NCI-H1694 (cell line): ENCODE measurements at places on chromosomes 2 and 18.

GRCh38 chr18:7786569-7786968, 219.5 kb downstream of the PTPRM start:
- DNase-seq = no peak

DNA sequence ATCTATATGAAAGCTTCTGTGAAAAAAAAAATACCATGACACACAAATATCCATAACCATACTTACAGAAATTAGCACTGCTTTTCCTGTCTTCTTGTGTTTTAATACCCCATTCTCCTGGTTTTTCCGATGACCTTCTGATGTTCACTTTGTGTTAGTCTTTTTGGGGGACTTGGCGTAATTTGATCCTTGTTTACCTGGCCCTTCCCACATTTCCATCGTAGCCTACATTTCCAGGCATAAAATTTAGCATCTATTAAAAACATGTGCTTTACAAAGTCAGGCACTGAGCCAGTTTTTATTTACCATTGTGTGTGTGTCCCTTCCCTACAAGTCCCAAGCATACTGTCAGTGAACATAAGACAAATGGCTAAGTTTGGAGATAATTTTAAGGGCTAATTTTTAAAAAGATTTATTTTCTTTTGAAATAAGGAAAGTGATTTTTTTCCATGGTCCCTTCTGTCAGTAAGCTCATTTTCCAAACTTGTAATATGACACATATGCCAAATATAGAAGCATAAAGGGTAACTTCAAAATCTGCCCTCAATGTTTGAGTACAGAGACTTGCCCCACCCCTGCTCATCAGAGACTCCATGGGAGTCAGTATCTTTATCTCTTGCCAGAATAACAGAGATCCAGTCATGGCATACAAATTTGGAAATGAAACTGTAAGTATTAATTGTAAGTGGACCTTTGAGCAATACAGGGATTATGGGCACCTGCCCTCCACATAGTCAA, 27.3 kb downstream of the SESTD1 start:
- no peak for DNase-seq

DNA sequence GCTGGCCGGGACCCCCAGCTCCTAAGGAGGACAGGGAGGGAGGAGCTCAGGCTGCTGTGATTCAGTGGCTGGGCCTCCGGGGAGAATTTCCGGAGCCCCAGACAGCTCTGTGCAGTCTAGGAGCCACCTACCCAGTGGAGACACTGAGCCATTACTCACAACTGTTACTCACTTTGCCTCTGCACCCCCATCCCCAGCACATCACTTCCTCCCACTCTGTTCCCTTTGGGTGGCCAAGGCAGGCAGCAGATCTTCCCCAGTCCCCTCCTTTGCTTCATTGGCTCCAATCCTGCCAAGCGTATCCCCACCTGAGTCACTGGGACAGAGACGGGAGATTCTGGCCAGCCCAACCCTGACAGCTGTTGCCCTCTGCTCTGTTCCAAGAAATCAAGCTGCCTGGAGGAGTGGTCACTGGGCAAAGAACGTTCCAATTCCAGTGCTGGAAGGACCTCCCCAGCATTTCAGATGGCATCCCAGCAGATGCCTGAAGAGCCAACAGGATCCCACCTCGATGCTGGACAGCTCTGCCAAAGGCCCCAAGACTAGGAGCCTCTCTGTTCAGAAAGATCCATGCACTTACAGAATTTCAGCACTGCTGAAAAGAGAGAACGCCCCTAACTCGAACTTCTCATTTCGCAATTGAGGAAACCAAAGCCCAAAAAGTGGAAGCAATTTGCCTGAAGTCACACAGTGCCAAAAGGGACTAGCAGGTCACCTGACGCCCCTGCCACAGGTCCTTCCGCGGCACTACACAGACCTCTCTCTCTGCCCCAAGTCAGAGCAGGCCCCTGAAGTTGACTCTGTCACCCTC, 68.3 kb downstream of the TNS1 start:
- DNase-seq = no peak

DNA sequence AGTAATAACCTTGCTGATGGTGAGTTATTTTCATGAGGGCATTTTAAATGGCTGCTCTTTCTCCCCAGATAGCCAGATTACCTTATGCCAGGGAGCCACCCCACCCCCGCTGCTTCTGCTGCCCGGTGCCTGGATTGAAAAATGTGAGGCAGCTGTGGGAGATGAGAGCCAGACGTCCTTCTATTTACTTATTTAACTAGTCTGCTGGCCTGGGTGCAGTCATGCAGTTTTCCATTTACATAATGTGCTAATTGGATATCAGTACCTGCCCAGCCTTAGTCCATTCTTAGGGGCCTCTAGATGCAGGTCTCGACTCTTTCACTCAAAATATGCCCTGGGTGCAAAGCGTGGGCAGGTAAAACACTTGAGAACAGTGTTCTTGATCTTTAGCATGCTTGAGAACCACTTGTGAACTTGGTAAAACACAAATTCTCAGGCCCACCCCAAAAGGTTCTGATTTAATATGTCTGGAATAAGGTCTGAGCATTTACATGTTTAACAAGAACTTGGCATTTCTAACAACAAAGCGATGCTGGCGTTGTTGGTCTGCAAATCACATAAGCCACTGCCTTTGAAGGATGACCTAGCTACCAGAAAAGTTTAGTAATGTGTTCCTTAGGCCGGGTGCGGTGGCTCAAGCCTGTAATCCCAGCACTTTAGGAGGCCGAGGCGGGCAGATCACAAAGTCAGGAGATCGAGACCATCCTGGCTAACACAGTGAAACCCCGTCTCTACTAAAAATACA, 154.3 kb downstream of the NRP2 start:
- no peak for DNase-seq

- no peak for DNase-seq
Measured at GRCh38 chr2:231807020-231807419, 20.8 kb downstream of the COPS7B start.

DNA sequence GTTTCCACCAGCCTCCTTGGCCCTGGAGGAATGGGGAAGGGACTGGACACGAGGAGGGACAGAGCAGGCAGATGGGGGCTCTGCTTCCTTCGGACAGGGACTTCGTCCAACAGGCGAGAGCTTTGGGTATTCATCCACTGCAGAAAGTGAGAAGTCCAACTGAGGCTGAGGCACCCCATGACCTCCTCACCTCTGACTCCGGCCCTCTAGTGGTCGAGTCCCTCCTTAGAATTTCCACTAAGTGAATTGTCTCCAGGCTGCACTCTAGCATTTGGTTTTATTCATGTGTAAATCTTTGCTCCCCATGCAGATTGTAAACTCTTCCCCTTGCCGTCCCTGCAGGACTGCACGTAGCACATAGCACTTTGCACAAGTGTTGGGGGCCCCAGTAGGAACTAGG, 75.6 kb downstream of the TMEM247 start:
- DNase-seq = no peak

DNA sequence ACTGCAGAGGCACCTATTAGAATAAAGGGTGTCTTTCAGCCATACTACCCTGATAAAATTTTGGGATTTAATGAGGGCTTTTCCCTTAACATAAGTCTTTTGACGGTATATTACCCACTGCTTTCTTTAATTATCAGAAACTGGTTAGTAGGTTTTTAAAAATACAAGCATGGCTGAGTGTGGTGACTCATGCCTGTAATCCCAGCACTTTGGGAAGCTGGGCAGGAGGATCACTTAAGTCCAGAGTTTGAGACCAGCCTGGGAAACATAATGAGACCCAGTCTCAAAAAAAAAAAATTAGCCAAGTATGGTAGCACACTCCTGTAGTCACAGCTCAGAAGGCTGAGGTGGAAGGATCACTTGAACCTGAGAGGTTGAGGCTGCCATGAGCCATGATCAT, 16.1 kb downstream of the CPSF3 start:
- DNase-seq = no peak

GRCh38 chr2:226362980-226363379, 436.6 kb downstream of the IRS1 start:
- DNase-seq = no peak

GRCh38 chr2:64487256-64488049, 33.5 kb downstream of the LGALSL start:
- no peak for DNase-seq

DNA sequence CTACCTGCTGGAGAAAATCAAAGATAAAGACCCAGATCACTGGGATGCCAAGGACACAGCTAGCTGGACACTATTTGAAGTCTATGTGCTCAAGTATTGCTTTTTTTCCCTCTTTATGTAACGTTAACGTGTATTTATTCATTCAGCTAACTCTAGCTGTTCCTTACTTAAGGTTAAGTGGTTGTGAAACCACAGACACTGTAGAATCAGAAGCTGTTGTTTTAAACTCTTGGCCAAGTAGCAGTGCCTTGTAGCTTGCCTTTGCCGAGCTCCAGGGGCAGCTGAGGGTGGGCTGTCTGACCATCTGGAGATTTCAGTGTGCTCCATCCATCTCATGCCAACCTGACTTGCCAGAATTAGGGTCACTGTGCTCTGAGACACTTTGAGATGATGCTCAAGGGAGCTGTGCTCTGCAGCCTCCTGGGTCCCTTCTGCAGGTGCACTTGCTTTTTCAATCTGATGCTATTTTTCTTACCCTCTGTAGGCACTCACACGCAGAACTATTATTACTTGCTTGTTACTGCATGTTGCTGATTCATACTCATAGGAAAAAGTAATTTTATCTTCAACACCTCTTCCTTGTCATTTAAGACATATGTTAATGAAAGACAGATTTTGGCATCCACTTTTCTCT, 116.2 kb downstream of the METTL8 start:
- no peak for DNase-seq
